ENCODE measurements at places on chromosomes 1 and 21. TPM values are rescaled to one million over a fixed set of nuclear protein-coding genes. Genes with fewer than 3 reads are reported as not detected.

Gene TEDDM1
- total RNA-seq: not detected

Gene ERICH3
- 0.29 TPM for total RNA-seq

Gene CHRNB2
- not detected for total RNA-seq

Gene SYCP1
- total RNA-seq: not detected

Gene MAN1C1
- total RNA-seq: 0.95 TPM

Gene KCNK1
- 1.3 TPM for total RNA-seq

Data from H4 (cell line).